ENCODE measurements at places on chromosomes 13 and 19.

GRCh38 chr19:49441210-49441959 is at the start of gene SLC17A7:
SLC17A7 (minus strand) TSS chr19:49441527; CDS start chr19:49441379, 148 bp downstream.
- DNase-seq, result no peak
- peak within 1 kb of the TSS; percentile 46 for H3K27ac ChIP-seq
- no peaks in the 10 kb centered on the region for H3K36me3 ChIP-seq
- 0 out of 2 replicates have a peak, but pooled peaks cover 3% of the 10 kb centered on the region for H3K4me1 ChIP-seq
- peaks cover 6% of the 10 kb centered on the region for H3K27me3 ChIP-seq

GRCh38 chr13:32453981-32454380 is 26.1 kb upstream of the N4BP2L1 start:
- no peak overlapping the region for H3K4me3 ChIP-seq
- H3K27ac ChIP-seq, result no peak overlapping the region

GRCh38 chr19:10514211-10515145 is 2.8 kb downstream of the S1PR5 start:
- no peaks in the 10 kb centered on the region for H3K36me3 ChIP-seq
- peaks cover 13% of the 10 kb centered on the region for H3K4me1 ChIP-seq
- no peak for DNase-seq
- H3K27me3 ChIP-seq, result no peaks in the 10 kb centered on the region

DNA sequence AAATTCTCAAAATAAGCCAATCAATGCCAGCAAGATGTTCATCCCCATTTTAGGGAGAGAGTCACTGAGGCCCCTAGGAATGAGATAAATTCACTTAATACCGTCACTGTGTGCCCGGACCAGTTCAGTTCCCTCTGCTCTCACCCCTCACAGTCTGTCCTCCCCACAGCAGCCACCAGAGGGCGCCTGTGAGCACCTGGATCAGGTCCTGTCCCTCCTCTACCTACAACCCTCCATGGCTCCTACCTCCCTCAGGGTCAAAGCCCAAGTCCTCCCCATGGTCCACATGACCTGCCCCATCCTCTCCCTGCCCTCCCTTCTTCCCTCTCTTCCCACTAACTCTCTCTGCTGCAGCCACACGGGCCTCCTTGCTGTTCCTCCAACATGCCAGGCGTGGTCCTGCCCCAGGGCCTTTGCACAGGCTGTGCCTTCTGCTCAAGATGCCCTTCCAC is 42.0 kb upstream of the NFIC start:
- no peak overlapping the region for H3K4me3 ChIP-seq
- H3K27ac ChIP-seq, result no peak overlapping the region
- no peaks in the 10 kb centered on the region for H3K27me3 ChIP-seq
- H3K4me1 ChIP-seq, result no peaks in the 10 kb centered on the region

DNA sequence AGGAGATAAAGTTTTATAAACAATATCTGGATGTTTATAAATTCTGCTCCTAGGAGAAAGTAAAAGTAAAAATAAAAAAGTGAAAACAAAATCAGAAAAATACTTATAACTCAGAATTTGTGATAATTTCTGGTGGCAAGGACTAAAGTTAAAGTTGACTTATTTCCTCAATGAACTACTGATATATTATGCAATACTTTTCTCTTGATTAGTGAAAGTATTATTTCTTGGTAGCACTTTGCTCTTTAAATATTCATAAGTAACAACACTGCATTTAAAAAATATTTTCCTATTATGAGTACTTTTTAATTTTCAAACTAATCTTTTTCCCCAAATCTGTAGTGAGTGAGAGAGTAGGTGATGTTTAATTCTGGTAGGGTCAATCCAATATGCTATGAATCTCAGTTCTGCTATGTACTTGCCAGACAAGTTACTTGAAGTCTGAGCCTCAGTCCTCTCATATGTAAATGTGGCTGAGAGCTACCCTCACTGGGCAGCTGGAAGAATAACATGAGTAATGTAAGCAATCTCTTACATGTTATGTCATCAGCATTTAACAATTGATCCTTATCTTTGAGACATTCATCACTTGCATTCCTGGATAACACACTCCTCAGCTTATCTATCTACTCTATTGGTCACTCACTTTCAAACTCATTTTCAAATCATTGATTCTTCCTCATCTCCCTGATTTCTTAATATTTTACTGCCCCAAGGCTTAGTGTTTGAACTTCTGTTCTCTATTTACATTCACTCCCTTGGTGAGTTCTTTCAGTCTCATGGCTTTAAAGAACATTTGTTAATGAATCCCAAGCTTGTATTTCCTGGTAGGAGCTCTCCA is 239.0 kb downstream of the RGCC start:
- H3K27me3 ChIP-seq, result no peaks in the 10 kb centered on the region
- no peaks in the 10 kb centered on the region for H3K36me3 ChIP-seq
- no peak overlapping the region for H3K4me3 ChIP-seq
- H3K27ac ChIP-seq, result peak overlapping the region; percentile 88
- H3K4me1 ChIP-seq, result peaks cover 59% of the 10 kb centered on the region

DNA sequence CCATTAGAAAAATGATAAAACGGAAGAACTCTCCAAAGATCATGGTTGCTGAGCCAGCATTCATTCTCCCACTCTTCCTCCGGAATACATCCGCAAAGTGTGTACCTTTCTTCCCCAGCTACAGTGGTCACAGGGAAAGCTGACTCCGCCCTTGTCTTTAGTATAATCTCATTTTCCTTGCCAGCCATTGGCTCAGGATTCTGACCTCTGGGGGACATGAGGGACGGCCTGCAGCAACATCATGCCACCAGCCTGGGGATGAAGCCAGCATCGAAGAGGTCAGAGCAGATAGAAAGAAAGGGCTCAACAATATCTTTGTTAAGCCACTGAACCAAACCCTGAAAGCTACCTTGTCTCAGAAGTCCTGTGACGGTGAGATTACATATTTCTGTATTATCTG is 46.3 kb upstream of the TPP2 start:
- no peaks in the 10 kb centered on the region for H3K4me1 ChIP-seq
- no peaks in the 10 kb centered on the region for H3K27me3 ChIP-seq
- DNase-seq, result no peak
- no peaks in the 10 kb centered on the region for H3K36me3 ChIP-seq
- H3K27ac ChIP-seq, result no peak overlapping the region

- H3K36me3 ChIP-seq, result no peaks in the 10 kb centered on the region
- H3K4me3 ChIP-seq, result no peak overlapping the region
- H3K27ac ChIP-seq, result no peak overlapping the region
- no peak for DNase-seq
- H3K27me3 ChIP-seq, result no peaks in the 10 kb centered on the region
Measured at GRCh38 chr13:46481166-46481565, 71.8 kb upstream of the LRCH1 start.

DNA sequence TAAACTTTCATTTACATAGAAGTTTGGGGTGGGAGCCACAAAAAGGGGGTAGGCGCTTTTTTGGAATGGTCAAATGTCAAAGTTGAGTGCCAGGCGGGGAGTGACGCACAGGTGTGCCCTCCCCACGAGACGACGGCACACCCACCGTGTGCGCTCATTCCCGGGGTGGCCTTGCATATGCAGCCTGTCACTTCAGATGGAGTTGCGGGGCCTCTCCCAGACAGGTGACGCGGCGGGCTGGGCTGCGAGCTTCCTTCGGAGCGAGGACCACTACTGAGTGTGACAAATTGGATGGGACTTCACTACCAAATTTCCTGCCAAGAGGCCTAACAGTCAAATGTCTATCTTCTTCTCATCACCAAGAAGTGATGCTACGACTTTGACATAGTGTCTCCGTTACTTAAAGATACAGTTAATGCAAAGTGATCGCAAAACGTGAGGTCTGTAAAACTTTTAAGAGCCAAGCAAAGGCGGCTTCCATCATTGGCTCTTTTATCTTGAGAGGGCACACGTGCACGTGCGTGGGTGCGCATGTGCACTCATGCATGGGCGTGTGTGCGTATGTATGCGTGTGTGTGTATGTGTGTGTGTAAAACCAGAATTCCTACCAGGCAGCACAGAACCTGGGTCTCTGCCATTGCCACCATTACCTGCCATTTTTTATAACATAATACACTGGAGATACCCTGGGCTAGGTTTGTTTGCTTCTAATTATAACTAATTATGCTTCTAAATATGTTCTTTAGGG is 43.1 kb downstream of the TSHZ3 start:
- H3K27me3 ChIP-seq, result no peaks in the 10 kb centered on the region
- H3K4me1 ChIP-seq, result no peaks in the 10 kb centered on the region
- no peaks in the 10 kb centered on the region for H3K36me3 ChIP-seq
- H3K4me3 ChIP-seq, result no peak overlapping the region

DNA sequence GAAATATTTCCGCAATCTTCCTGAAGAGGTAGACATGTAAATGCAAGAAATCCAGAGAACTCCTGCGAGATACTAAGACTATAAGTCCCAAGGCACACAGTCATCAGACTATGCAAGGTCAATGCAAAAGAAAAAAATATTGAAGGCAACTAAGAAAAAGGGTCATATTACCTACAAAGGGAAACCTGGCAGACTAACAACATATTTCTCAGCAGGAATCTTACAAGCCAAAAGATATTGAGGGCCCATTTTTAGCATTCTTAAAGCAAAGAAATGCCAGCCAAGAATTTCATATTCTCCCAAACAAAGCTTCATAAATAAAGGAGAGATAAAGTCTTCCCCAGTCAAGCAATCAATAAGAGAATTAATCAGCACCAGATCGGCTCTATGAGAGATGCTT is 298.5 kb upstream of the ATXN8OS start:
- no peaks in the 10 kb centered on the region for H3K27me3 ChIP-seq
- no peaks in the 10 kb centered on the region for H3K4me1 ChIP-seq
- no peaks in the 10 kb centered on the region for H3K36me3 ChIP-seq
- H3K27ac ChIP-seq, result no peak overlapping the region

GRCh38 chr13:56861476-56861875 is 279.2 kb upstream of the PRR20A start:
- H3K27me3 ChIP-seq, result no peaks in the 10 kb centered on the region
- no peaks in the 10 kb centered on the region for H3K36me3 ChIP-seq
- DNase-seq, result no peak
- no peak overlapping the region for H3K27ac ChIP-seq

DNA sequence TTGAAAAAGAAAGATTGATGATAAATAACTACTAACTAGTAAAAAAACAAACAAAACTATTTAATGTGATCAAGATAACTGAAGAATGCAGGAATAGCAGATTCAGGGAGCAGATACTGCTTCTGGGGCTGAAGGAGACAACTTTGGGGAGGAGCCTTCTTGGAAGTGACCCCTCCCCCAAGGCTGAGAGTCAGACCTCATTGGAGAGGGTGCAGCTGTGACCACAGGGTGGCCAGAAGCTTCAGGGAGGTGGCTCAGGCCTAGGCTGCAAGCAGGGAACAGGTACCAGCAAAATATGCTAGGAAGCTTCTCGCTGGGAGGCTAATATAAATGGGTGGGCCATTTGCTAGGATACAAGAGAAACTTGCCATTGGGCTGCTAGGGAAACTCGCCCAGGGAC is 149.9 kb downstream of the MYO16 start:
- H3K36me3 ChIP-seq, result no peaks in the 10 kb centered on the region
- H3K27me3 ChIP-seq, result no peaks in the 10 kb centered on the region
- peaks cover 11% of the 10 kb centered on the region for H3K4me1 ChIP-seq
- no peak overlapping the region for H3K4me3 ChIP-seq
- no peak for DNase-seq
- no peak overlapping the region for H3K27ac ChIP-seq

DNA sequence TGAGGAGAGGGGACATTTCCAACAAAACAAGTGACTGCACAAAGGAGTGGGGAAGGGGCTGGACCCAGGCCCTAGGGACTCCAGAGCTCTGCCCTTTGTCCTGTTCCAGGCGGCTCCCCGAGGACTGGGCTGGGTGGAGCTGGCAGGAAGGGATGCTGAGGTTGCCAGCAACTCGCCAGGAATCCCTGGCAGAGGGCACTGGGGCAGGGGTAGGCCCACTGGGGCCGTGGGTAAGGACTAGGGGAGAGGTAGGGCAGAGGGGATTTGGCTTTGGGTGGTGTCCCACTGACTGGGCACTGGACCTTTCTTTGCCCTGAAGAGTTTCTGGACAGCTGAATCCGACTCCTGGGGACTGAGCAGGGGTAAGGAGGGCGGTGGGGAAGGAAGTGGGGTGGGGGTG is 7.9 kb downstream of the LIPE start:
- no peak overlapping the region for H3K4me3 ChIP-seq
- peaks cover 11% of the 10 kb centered on the region for H3K4me1 ChIP-seq
- no peak for DNase-seq
- no peaks in the 10 kb centered on the region for H3K27me3 ChIP-seq
- H3K36me3 ChIP-seq, result no peaks in the 10 kb centered on the region

- no peak overlapping the region for H3K4me3 ChIP-seq
- no peak for DNase-seq
- H3K27me3 ChIP-seq, result no peaks in the 10 kb centered on the region
- H3K27ac ChIP-seq, result no peak overlapping the region
- H3K36me3 ChIP-seq, result no peaks in the 10 kb centered on the region
Measured at GRCh38 chr13:43545317-43545874, 241.4 kb downstream of the ENOX1 start.

DNA sequence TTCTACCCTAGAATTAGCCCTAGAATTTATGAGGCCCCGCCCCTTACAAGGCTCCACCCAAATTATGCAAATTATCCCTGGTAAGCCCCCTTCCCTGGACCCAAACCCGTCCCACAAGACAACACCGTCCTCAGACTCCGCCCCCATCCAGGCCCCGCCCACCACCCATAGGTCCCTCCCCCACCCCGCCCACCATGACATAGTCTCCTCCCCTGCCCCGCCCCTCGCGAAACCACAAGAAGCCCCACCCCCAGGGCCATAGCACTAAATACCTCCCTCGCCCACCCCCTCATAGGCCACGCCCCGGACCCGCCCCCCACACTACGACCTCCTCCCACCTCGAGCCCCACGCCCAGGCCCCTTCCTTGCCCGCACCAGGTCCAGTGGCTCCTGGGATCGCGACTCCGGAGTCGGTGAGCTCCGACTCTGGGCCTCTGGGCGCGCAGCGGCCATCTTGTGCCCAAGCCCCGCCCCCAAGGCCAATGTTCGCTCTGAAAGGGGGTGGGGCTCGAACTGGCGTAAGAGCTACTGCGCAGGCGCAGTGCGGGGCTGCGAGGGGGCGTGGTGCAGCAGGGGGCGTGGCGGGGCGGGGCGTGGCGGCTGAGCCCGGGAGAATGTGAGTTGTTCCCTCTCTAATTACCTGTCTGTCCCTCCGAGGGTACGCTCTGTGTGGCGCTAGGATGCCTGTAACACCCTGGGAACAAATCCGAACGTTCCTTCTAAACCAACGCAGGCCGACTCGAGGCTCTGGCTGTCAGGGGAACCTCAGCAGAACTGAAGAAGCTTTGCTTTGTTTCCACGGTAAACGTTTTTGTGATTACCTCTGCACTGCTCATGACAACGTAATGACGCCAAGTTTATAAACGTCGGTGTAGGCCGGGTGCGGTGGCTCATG is at the start of gene ZNF784:
TSS of gene ZNF784 (minus strand) at position 458 of the 895 bp plus-strand sequence. CDS start at position 453, 5 bp downstream.
- no peaks in the 10 kb centered on the region for H3K27me3 ChIP-seq
- no peaks in the 10 kb centered on the region for H3K4me1 ChIP-seq
- H3K4me3 ChIP-seq, result peak within 1 kb of the TSS; percentile 74
- peak within 1 kb of the TSS; percentile 85 for H3K27ac ChIP-seq
- DNase-seq, result peak; percentile 94

GRCh38 chr19:27742041-27742440 is 1470.9 kb downstream of the UQCRFS1 start:
- H3K27me3 ChIP-seq, result no peaks in the 10 kb centered on the region
- no peaks in the 10 kb centered on the region for H3K36me3 ChIP-seq
- H3K27ac ChIP-seq, result no peak overlapping the region
- H3K4me3 ChIP-seq, result no peak overlapping the region
- no peak for DNase-seq

- no peak overlapping the region for H3K4me3 ChIP-seq
- H3K27ac ChIP-seq, result no peak overlapping the region
- H3K4me1 ChIP-seq, result peaks cover 27% of the 10 kb centered on the region
- H3K36me3 ChIP-seq, result no peaks in the 10 kb centered on the region
- DNase-seq, result no peak
- H3K27me3 ChIP-seq, result no peaks in the 10 kb centered on the region
Measured at GRCh38 chr13:98150832-98151479, 8.1 kb downstream of the FARP1 start.

All from Caco-2 (cell line).